ENCODE measurements at places on chromosomes 6 and 20.

GRCh38 chr20:44405257-44405656 lies 49.8 kb downstream of the HNF4A start:
- no peak for DNase-seq

DNA sequence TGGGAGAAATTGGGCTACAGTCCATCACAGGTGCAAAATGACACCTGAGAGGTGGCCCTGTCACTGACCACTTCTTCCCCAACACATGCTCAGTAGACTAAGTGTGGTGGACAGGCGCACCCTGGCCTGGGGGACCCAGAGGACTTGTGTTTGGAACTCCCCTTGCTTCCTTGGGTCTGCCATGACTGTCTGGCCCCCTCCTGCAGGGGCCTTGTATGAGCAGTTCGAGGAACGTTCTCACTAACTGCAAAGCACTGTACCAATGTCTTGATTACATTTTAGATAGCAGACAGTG lies 4.0 kb upstream of the PCK1 start:
- DNase-seq, result no peak

DNA sequence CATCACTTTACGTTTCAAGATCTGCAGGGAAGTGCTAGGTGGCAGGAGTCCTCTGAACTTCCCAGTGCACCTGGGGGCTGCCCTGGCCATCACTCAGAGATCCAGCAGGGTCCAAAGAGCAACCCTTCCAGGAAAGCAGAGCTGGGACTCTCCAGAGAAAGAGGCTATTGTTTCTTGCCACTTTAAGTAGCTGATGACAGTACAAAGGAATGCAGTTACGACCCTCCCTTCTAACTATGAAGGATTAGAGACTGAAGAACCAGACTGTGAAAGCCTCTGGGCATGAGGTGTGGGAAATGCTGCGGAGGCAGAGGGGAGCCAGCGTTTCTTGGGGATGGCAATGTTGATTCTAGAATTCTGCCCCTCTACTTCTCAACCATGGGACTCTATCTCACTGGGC lies 189.1 kb upstream of the SUPT3H start:
- DNase-seq, result no peak

DNA sequence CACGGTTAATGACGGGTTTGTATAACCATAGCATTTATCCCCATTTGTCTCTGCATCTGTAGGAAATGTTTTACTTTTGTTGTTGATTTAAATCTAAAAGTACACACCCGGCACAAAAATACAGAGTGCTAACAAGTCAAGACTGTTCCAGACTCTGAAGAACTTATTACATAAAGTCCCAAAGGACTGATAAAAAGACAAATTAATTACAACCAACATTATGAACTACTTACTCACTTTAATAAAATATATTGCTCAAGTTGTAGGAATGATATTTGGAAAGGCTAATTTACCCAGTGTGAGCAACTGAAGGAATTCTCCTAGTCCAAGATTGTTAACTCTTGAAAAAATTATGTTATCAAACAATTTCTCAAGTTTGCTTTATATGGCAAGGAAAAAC lies 115.6 kb downstream of the KIF13A start:
- DNase-seq, result no peak

DNA sequence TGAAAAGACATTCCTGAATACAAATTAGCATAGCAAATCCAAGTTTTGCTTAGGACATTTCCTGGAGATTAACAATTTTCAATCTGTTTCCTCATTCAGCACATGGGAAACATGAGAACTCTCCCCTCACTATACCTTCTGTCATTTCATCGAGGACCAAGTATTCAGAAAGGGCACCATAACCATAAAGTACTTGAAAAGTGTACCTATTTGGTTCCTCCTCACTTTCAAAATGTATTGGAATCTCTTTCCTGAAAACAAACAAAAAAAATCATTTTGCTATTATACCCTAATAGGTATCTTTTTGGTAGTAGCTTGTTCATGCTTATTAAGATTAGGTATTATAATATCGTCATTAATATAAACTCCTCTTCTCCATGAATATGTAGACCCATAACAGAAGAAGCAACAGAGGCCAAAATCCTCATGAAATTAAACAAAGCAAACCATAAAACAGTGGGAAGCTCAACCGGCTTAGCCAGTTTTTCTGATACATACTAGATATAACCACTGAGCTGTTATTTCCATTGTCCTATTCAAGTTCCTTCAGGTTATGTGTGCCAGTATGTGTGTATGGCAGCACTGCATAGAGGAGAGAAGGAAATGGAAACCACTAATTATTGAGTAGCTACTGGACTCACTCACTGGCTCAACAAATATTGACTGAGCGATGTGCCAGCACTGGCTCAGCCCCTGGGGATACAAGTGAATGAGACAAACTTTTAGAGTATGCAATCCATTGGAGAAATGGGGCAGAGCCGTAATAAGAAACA lies 274.0 kb downstream of the MAFB start:
- peak; percentile 5 for DNase-seq

DNA sequence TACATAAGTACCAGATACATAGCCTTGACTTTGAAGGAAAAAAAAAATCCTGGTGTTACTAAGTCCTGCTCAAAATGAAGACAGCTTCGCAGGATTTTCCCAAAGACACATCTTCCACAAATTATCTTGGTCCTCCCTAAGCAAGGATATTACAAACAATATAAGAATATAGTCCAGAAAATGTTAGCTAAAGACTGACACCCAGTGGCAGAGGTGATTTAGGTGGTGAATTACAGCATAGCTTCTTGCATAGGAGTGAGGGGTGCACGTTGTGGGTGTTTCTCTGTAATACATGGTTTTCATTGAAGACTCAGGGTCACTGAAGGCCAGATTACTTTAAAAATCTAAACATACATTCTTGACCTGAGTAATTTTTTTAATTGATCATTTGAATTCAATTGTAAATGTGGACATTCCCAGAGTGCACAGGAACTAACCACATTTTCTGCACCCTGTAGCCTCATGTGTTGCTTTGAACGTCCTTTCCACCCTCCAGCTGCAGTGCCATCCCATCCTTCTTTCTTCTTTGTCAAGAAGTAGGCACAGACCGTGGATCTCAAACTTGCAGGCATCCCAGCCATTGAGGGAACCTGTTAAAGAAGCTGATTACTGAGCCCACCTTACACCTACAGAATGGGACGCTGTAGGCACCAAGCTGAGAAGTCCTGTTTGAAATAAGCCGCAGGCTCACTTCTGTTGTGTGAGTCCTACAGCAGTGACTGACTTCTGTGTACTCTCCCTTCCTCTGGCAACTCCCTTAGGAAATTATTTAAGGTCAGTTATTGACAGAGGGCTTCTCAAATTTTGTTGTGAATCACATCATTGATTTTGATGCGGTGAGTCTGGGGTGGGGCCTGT lies 102.6 kb downstream of the PERP start:
- DNase-seq, result peak; percentile 48

GRCh38 chr6:25423358-25423757 lies 144.2 kb downstream of the CARMIL1 start:
- no peak for DNase-seq
